AML-193 (cell line): ENCODE measurements at places on chromosomes 4 and X.

DNA sequence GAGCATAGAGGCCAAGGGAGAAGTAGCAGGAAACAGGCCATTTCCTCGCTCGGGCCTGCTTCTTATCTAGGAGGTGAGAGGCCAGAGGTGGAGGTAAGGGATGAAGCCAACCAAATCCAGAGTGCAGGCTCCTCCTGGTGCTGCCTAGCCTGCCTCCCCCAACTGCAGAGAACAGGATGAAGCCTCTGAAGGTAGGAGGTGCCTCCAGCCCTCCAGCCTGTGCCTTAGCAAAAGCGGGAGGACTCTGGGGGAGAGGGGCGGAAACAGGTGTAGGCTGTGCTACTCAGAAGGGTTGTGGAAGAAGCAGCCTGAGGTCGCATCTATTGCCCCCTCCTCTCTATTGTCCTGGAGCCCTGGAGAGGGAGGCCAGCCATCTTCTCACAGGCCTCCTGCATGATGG, 2.9 kb upstream of the MTM1 start:
- DNase-seq, result no peak

GRCh38 chr4:153755186-153755585, 4.6 kb downstream of the RNF175 start:
- no peak for DNase-seq

DNA sequence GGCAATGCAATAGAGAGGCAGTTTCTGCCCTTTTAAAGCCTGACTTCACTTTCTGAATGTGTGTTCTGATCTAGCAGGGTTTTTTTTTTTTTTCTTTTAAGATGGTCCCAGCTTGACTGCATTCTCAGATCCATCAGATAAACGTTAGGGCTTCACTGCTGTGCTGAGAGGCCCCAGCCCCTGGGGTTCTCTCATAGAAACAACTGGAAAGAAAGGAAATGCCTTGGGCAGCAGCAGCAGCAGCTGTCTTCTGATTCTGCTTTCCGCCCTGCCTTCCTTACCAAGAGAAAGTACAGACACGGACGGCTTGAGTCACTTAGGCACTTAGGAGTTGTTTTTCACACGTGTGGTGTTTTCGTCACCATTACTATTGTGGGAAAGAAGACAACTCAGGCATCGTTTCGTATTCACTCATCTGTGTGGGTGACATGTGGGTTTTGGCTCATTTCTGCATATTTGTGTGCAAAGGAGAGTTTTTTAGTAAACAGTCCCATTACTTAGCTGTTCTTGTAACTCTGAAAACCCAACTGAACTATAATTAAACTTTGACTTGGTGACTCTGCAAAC, 172.0 kb downstream of the PTTG2 start:
- DNase-seq, result no peak

GRCh38 chr4:28926156-28926555, 1794.0 kb upstream of the PCDH7 start:
- DNase-seq, result no peak

GRCh38 chr4:139146926-139147629, 29.9 kb downstream of the ELF2 start:
- DNase-seq, result no peak
